ENCODE measurements at places on chromosomes 13 and 19.

DNA sequence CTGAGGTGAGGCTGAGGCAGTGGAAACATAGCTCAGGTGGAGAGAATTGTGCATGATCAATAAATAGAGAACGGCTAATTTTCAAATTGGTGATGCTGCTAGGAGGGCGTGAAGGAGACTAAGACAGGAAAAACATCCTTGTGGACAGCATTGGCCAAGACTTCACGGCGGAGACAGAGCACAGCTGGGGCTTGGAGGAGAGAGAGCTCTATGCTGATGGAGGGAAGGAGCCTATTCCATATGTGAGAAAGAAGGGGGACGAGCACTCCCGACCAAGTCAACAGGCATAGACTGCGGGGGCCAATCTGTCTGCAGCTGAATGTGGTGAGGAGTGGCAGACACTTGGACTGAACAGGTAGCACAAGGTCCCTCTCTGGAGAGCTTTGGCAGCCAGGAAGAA is 14.8 kb upstream of the SPATA13 start:
- DNase-seq = no peak

GRCh38 chr19:17834350-17835181 is 13.2 kb downstream of the JAK3 start:
- no peak for DNase-seq

GRCh38 chr13:66483712-66484111 is 746.4 kb downstream of the PCDH9 start:
- no peak for DNase-seq

- no peak for DNase-seq
These were observed 9.6 kb upstream of the GPR183 start for GRCh38 chr13:99316657-99317256.

GRCh38 chr13:39284801-39285388 is 246.6 kb downstream of the NHLRC3 start:
- DNase-seq = no peak

DNA sequence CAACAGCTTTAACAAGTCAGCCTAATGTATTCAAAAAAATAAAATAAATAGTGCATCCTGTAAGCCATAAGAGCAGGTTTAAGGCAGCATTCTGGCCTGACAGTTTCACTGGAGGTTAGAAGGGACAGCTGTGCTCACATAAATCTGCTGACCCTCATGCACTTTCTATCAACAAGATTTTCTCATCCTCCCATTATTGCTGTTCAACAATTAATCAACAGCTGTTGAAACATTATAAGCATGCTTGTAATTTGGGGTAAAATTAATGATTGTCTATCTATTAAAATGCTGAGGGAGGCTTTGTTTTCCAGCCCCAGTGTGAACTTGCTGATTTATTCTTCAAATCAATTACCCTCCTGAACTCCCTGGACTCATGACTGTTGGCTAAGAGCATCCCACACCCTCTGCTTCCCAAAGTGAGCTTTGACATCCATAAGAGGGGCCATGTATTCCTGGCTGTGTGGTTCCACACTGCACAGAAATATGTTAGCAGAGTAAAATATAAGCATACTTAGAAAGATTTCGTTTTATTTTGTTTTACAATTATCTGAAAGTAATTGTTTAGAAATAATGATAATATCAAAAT is 492.4 kb downstream of the EFNB2 start:
- DNase-seq = no peak

- DNase-seq = no peak
These were observed 870.3 kb upstream of the MIR17HG start for GRCh38 chr13:90477216-90477615.
